ENCODE measurements at places on chromosomes 2 and 18.

- DNase-seq: no peak
Observed at GRCh38 chr18:61833387-61833786, 59.4 kb downstream of the RNF152 start.

- no peak for DNase-seq
Observed at GRCh38 chr2:79179036-79179435, 19.5 kb upstream of the REG3A start.

GRCh38 chr18:4181882-4182568, 273.1 kb downstream of the DLGAP1 start:
- no peak for DNase-seq

DNA sequence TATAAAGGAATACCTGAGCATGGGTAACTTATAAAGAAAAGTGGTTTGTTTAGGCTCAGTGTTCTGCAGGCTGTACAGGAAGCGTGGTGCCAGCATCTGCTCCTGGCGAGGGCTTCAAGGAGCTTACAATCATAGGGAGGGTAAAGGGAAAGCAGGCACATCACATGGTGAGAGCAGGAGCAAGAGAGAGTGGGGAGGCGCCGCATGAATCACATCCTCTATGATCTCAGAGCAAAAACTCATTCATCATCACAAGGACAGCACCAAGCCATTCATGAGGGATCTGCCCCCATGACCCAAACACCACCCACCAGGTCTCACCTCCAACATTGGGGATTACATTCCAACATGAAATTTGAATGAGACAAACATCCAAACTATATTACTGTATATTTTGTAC, 32.5 kb downstream of the R3HDM1 start:
- DNase-seq: no peak

DNA sequence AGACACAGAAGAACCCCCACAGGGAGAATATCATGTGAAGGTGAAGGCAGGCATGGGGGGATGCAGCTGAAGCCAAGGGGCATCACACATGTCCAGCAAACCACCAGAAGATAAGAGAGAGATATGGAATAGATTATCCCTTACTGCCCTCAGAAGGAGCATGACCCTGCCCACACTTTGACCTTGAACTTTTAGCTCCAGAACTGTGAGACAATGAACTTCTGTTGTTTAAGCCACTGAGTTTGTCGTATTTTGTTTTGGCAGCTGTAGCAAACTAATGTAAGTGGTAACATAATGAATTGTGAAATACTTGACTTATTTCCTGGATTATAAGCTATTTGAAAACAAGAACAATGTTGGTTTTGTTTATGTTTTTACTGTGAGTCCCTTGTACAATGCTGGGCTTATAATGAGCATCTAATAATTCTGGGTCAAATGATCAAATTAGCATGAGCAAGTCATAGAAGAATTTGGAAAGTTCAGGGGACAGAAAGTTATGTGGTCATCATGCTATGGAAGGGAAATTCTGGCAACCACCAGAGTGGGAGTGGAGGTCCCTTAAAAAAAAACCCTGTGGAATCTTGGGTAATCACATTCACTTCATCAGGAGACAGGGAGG, 541.0 kb upstream of the KLHL29 start:
- DNase-seq: no peak

- DNase-seq: no peak
Observed at GRCh38 chr2:160570376-160570775, 76.8 kb upstream of the RBMS1 start.

DNA sequence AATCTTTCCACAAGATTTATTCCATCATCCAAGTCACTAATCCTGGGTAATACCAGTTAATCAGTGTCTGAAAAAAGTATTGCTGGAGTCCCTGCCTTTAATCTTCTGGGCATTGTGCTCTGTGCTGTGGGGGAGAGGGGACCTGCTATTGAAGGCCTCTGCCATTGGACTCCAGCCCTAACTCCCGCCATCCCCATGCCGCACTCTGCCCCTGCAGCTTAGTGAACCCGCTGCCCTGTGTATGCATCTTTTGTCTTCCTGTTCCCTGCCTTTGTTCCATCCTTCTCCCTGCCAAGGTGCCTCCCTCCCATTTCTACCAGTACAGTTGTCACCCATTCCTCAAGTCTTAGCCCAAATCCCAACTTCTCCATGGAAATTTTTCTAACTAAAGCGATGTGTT, 113.8 kb upstream of the EPAS1 start:
- no peak for DNase-seq

GRCh38 chr18:6571239-6571602, 156.5 kb upstream of the L3MBTL4 start:
- no peak for DNase-seq

DNA sequence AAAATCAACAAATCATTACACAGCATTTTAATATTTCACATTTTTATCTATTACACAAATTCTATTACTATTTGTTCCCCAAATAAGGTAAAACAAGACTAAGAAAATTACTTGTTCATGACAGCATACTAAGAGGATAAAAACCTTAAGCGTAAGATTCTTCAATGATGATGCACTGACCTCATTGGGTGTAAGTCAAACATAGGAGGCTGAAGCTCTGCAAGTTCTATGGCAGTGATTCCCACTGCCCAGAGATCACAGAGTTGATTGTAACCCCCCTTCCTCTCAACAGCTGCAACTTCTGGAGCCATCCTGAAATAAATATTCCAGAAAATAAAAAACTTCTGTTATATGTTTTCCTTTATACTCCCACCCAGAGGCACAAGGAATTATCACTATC, 82.2 kb upstream of the CDKL4 start:
- DNase-seq: no peak

GRCh38 chr18:14097761-14098160, 34.5 kb downstream of the ZNF519 start:
- DNase-seq: no peak

All from left cardiac atrium (tissue), 4 donors.